ENCODE measurements at places on chromosomes 1 and 21.

- no peak for DNase-seq
Measured at GRCh38 chr1:22835636-22836319, 125.1 kb downstream of the EPHB2 start.

GRCh38 chr1:159289060-159289459 lies 13.1 kb upstream of the FCER1A start:
- DNase-seq = no peak

- no peak for DNase-seq
Measured at GRCh38 chr1:34761776-34762307, 2.3 kb downstream of the GJB4 start.

GRCh38 chr21:42489006-42489563 lies 6.9 kb downstream of the RSPH1 start:
- no peak for DNase-seq

DNA sequence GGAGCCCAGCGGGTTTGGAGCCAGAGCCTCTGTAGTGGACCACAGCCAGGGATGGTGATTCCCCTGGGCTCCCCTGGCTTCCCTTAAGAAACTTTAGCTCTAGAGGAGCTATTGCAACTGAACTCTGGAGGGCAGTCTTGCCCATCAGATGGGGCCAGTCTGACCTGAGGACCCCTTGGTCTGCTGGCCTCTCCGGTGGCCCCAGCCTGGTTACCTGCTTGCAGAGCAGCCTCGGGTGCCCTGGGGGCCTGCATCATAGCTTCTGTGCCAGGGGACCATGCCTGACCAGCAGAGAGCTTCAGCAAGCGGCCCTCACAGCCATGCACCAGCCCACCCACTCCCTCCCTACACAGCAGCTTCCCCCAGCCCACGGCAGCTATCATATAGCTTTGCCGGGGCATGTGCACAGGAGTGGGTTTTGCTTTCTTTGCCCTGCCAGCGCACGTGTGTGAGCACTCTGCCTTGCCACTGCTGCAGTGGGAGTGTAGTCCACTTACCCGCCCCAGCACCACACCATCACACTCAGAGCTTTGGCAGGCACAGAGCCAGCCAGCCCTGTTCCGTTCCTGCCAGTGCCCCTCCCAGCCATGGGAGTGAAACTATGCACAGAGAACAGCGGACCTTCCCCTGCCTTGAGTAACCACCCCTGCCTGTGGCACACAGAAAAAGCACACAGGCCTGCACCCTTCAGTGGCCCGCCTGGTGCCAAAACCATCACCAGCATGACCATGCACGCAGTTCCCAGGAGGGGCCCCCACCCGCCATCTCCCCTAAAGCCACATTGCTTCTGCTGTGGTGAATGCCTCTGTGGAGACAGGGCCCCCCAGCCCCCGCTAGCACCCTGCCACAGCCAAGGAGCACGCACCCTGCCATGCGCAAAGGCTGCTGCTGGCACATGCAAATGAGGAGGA lies 442.9 kb upstream of the NEGR1 start:
- no peak for DNase-seq

DNA sequence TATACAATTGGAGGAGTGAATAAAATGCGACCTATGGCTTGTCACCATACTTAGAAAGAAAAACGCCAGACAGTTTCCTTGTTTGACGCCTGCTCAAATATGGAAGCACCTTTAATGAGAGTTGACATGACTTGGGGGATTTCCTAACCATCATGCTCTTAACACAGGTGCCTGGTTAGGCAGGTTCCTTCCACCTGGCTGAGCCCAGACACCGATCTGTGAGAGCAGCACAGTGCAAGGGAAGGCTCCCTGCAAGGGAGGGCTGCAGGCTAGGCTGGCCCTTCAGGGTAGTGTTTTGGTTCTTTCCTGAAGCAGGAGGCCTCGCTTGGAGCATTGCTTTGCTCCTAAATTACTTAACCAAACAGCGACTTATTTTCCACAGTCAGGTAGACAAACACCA lies 24.6 kb upstream of the KLHDC8A start:
- no peak for DNase-seq

DNA sequence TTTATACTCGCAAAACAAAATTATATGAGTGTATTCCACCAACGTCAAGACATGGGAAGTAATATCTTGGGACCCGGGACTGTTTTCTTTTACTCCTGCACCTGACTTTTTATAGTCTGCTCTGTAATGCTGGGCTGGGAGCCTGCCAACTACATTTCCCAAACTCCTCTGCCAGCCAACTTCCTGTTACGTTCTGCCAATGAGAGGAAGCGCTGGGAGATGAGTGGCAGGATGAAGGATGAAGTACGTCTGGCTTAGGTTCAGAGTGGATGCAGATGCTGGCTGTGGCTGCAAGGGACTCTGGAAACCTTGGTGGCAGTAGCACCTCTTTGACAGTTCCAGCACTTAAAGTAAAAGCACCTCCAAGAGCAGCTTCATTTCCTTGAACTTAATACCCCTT lies 59.6 kb downstream of the USP24 start:
- DNase-seq = no peak

- no peak for DNase-seq
Measured at GRCh38 chr21:34570313-34570712, 44.6 kb downstream of the RCAN1 start.

- no peak for DNase-seq
Measured at GRCh38 chr1:184158896-184159681, 107.6 kb downstream of the TSEN15 start.

- DNase-seq = no peak
Measured at GRCh38 chr1:246295340-246295739, 211.7 kb downstream of the SMYD3 start.

DNA sequence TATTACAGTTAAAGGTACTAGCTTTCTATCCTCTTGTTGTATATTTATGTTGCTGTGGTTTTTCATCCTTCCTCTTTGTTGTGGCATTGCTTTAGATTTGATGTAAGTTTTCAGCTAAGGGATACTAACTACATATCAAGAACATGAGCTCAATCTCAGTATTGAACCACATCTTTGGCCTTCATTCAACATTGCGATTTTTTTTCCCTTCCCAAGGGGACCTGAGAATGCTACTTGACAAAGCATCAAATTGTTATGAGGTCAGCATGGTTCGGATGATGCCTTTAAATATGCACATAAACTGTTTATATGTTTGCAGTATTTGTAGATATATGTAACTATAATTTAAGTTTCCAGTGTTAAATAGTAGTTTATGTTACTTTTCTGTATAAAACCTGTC lies 31.7 kb upstream of the GPR88 start:
- DNase-seq = no peak

DNA sequence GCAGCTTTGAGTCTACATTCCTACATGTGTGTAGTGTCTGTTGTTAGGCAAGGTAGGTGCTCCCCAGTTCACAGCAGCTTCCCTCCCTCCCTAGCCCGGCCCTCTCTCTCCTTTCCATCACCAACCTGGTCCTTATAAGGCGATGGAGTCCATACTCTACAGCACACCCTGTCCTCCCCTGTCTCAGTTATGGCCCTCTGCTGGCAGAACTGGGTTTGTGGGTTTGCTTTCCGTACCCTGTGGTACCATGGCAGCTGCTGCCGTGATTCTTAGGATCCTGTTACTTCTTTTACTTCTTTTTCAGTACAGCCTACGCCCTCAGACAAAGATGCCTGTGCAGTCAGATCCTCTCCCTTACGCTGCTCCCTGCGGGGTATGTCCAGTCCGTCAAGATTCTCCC lies 31.7 kb downstream of the AK5 start:
- peak; percentile 14 for DNase-seq

DNA sequence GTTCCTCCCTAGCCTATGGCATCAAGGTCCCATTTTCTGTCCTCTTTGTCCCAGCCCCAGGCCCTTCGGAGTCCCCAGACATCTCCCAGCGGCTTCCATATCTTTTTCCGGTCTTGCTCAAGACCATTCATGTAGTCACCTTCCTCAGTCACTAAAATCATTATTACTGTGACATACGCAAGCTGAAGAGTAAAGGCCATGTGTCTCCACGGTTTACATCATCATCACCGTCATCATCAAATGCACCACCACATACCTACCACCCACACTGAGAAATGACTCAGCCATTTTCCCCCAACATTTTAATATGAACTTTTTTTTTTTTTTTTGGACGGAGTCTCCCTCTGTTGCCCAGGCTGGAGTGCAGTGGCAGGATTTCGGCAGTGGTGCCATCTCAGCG lies 43.4 kb downstream of the FHAD1 start:
- no peak for DNase-seq

All from CD4-positive, alpha-beta T cell treated with Interleukin-15 for 4 hours (primary cell).